ENCODE measurements at places on chromosomes 5 and 9.

DNA sequence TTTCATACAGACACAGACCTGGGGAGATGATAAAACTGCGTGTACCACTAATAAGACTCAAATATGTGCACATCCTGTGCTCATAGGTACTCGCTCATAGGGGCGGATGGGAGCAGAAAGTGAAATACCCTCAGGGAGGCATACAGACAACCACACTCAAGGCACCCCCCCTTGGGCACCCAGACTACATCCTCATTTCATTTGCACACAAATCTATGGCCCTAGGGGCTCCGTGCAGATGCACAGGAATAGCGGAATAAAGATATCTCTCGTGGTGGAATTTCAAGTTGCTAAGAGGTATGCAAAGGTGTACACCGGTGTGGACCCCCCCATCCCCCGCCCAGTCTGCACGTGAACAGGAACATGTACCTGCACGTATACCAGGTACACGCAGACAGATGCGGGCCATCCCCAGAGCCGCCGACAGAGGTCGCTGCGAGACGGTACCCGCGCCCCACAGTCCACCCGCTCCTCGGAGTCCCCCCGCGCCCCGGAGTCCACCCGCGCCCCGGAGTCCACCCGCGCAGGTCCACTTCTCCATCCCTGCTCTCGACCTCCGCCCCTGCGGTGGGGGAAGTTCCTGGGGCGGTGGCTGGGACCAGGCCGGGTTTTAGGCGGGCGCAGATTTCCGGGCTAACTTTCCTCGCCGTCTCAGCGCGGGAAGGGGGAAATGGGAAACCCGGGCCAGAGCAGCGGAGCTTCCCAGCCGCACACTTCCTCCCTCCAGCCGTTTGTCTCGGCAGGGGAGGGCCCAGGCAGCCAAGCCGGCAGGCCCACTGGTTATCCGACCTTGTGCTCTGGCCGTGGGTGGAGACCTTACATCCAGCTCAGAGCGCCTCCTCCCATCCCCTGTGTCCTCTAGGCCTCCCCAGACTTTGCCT is 1.0 kb upstream of the IL12B start:
- DNase-seq, result peak; percentile 40

DNA sequence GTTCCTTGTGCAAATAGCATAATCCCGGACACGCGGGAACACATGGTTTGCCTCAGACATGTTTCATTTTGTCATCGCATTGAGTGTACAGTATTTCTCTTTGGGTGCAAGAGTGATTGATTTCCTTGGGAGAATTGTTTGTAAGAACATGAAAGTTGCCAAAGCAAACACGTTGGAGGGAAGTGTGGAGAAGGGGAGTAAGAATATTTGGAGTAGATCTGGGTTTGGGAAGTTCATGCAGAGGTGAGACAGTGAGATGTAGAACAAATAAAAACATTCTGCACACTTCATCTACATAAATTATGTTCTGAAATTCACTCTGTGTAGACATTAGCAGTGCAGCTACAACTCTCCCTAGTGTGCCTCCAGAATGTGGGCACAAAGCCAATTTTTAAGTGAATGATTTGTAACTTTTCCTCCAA is 24.0 kb downstream of the FOXD1 start:
- no peak for DNase-seq

GRCh38 chr9:4680173-4680525 is 780 bp downstream of the CDC37L1 start:
- DNase-seq, result peak; percentile 99

DNA sequence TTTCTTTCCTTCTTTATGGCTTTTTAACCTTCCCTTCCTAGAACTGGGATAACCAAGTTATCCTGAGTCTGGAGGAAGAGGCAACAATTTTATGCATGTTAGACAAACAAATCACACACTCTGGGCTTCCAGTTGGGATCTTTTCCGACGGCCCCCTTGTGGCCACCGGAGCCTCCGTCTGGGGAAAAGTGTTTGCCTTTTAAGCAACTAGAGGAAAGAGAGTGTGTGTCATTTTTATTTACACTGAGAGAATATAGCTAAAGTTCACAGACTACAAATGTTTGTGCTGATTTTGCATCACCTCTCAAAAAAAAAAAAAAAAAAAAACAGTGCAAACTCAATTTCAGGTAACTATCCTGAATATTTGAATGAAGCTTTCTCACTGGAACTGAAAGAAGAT is 126.2 kb downstream of the SEMA6A start:
- DNase-seq, result no peak

DNA sequence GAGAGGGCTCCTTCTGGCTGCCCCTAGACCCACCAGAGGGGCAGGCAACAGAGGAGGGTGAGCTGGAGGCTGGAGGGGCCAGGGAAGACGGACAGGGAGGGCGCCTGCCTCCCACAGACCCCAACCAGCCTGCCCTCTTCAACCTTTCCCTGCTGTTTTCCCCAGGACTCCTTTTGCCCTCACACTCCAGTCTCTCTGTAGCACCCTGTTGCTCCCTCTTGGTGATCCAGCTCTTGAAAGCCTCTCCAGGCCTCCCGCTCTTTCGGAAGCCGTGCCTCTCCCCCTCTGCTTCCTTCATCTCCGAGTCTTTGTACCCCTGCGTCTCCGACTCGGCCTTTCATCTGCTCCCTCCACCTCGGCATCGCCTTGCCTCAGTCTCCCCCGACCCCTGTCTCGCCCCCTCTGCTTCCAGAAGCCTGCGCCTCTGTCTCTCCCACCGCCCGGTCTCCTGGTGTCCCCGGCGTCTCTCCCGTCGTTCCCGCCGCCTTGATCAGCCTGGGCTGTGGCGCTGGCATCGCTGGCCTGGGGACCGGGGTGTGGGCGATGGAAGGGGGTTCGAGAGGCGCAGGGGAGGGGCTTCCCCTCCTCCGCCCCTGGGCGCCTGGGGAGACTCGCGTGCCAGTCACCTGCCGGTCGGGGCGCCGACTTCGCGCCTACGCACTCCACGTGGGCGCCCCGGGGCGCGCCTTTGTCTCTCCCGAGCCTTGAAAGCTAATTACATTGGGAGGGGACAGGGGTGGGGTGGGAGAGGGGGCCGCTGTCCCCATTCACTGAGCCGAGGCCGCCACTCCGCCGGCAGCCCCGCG is 5.3 kb upstream of the PRDM12 start:
- DNase-seq, result no peak

- DNase-seq, result no peak
These were observed 163.5 kb downstream of the ARSB start for GRCh38 chr5:78821536-78822021.

DNA sequence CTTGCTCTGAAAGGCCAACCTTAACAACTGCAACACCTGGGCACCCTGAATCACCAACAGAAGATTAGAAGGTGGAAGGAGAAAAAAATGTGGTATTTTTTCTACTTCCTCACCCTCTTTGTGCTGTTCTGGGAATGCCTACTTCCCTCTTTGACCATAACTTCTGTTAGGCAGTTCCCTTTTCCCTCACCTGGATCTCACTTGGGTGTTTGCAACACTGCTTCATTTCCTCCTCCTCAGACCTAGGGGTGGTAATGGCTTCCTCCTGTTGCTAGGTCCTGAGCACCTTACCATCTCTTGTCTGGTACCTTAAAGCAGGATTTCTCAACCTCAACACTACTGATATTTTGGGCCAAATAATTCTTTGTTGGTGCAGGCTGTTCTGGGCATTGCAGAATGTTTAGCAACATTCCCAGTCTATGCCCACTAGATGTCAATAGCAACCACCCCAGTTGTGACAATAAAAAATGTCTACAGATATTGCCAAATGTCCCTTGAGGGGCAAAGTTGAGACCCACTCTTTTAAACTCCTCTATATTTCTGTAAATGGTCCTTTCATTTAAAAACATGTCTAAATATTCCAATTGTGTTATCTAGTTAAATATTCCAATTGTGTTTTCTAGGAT is 300.0 kb upstream of the VLDLR start:
- no peak for DNase-seq

DNA sequence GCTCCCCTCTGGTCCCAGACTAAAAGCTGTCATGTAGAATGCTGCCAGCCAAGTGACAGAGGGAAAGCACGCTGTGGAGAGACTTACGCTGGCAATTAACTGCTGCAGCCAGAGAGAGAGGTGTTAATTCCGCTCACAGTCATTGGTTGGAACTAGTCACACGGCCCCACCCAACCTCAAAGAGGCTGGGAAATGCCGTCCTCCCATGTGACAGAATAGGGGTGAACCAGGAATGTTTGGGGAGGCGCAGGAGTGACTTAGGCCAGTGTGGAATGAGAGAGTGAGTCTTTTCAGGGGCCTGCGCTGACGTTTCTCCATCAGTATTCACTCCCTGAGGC is 87.6 kb downstream of the AMBP start:
- no peak for DNase-seq

- DNase-seq, result no peak
These were observed 5.6 kb upstream of the AMBP start for GRCh38 chr9:114083666-114084065.

DNA sequence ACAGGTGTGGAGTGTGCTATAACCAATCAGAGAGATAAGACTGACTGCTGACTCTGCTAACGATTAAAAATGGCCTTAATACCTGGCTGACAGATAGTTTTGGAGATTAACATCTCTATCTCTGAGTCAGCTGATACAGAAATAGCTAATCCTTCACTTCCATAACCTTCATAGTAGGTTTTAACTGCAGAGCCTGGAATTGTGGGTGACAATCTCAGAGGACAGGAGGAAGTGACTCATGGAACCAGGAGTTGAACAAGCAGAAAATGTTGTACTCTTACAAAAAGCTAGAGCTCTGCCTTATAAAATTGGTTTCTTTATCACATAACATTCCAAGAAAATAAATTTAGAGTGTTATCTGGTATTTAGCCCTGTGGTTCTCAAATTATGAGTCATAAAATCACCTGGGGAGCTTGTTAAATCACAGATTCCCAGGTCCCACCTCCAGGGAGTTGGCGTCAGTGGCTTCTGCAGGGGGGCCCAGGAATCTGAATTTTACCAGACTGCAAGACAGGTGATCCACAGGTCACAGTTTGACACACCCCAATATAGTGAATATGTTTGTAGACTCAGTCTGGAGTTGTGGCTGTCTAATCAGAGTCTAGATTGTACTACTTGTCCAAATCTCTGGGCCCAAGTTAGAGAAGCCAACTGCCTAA is 44.4 kb upstream of the AFAP1L1 start:
- DNase-seq, result no peak
